ENCODE measurements at places on chromosomes 7 and 10.

DNA sequence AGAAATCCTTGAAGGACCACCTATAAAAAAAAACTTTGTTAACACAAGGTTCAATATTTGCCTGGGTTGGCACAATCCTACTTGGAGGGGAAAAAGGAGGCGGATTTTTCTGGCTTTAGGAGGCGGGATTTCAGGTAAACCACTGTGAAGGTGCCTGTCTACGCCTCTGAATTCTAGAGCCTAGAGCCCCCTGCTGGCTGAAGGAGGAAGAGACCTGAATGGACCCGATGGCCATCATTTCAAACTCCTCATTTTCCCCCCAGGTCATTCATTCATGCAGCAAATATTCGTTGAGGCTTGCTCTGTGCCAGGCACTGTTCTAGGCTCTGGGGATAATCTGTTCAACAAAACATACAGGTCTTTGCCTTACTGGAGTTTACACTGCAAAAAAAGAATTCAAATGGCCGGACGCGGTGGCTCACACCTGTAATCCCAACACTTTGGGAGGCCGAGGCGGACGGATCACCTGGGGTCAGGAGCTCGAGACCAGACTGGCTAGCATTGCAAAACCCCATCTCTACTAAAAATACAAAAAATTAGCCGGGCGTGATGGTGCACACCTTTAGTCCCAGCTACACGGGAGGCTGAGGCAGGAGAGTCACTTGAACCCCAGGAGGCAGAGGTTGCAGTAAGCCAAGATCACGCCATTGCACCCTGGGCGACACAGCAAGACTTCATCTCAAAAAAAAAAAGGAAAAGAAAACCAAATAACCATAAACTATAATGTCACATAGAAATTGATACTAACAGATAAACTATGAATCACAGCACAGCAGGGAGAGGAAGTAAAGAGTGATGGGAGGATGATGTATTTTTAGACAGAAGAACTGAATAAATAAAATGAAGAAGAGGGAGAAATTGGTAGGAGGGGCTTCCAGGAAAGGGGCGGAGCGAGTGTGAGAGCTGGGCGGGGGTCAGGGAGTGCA, 90.1 kb upstream of the NFE2L3 start:
- no peak for DNase-seq

GRCh38 chr10:43258562-43259212, 8.2 kb downstream of the RASGEF1A start:
- DNase-seq = no peak

- no peak for DNase-seq
Measured at GRCh38 chr10:70974351-70974901, 86.1 kb upstream of the PCBD1 start.

GRCh38 chr7:121355574-121355973, 26.8 kb downstream of the WNT16 start:
- DNase-seq = no peak

GRCh38 chr7:4097001-4097609, 585.0 kb upstream of the FOXK1 start:
- DNase-seq = no peak

GRCh38 chr10:30510184-30510931, 76.4 kb downstream of the MAP3K8 start:
- no peak for DNase-seq

DNA sequence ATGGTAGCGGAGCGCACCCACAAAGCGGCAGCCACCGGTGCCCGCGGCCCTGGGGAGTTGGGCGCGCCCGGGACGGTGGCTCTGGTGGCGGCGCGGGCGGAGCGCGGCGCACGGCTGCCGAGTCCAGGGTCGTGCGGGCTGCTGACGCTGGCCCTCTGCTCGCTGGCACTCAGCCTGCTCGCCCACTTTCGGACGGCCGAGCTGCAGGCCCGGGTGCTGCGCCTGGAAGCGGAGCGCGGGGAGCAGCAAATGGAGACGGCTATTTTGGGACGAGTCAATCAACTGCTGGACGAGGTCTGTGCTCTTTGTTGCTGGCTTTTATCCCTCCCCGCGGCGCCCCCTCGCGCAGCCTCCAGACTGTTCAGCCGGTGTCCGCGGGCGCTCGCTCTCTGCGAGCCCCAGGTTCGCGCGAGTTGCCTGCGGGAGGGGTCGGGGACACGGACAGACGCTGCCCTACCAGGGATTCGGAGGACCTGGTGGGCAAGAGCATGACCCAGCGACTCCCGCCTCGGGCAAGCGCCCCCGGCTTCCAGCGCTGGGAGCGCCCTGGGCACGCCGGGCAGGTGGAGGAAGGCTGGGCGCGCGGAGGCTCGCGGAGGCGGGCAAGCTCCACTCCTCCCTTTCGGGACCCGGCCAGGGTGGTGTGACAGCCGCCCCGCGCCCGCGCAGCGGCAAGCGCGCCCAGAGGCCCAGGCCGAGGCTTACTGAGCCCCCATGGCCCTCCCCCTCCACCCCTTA, 887 bp downstream of the COL13A1 start:
- no peak for DNase-seq

- no peak for DNase-seq
Measured at GRCh38 chr7:143406002-143406357, 2.7 kb downstream of the EPHA1 start.

DNA sequence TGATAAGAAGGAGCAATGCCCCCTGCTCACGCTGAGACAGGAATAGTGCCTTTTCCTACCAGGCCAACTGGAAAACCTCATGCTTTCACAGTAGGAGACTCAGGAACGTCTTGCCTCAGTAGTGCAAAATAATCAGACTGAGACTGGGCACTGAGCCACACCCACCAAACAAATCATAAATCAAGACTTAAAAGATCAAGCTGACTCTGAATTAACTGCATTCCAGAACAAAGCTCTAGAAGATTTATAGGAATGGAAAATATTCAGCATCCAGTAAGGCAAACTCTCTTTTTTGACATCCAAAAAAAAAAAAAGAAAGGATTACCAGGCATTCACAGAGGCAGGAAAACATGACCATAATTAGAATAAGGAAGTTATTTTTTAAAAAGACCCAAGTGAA, 30.5 kb upstream of the SLC18A3 start:
- no peak for DNase-seq

DNA sequence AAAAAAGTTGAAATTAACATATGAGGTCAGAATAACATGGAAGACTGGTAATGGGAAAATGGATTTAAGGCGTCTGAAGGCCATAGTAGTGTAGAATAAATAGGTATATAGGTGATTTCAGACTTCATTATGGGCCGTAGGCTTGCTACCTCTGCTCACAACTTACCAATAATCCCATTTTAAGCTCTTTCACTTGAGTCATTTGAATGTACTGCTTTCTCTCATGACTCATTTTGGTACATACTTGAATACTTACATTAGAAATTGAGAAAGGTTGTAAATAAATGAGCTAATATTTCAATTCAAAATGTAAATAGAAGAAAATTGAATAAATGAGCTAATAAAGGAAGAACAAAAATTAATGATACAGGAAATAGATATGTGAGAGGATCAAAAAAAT, 42.2 kb upstream of the NEUROD6 start:
- DNase-seq = no peak

DNA sequence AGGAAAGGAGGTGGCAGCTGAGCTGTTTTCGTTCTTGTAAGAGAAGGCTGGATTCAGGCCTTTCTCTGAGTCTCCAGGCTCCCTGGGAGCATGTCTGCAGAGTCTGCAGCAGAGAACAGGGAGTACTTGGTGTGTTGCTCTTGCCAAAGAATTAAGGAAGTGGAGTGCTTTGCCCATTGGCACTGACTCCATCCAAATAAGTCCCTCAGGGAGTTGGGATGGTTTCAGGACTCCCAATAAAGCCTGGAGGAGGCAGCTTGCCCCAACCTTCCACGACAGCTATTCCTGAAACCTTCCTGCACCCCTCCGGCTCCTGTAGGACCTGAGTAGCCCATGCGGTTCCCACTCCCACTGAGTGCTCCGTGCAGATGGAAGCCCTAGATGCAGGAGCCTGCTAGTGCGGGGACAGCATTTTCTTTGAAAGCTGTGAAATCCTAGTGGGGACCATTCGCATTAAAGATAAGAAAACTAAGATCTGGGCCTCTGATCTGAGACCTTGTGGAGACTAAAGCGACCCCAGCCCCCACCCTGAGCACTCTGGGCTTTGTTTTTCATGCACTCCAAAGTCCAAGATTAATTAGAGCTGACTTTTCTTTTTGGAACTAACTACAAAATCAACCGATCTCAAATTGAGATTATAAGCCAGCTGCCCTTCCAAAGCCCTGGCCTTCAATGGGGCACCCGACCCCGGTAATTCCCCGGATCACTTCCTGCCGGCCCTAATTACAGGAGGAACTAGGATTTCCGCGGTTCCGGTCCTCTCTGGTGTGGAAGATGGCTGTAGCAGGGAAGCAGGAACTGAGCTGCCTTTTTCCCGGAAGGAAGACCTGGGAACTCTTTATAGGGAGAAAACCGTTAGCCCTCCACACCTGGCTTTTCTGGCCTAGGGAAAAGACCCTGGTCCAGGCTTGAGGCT, 110.2 kb downstream of the COL13A1 start:
- DNase-seq = no peak

DNA sequence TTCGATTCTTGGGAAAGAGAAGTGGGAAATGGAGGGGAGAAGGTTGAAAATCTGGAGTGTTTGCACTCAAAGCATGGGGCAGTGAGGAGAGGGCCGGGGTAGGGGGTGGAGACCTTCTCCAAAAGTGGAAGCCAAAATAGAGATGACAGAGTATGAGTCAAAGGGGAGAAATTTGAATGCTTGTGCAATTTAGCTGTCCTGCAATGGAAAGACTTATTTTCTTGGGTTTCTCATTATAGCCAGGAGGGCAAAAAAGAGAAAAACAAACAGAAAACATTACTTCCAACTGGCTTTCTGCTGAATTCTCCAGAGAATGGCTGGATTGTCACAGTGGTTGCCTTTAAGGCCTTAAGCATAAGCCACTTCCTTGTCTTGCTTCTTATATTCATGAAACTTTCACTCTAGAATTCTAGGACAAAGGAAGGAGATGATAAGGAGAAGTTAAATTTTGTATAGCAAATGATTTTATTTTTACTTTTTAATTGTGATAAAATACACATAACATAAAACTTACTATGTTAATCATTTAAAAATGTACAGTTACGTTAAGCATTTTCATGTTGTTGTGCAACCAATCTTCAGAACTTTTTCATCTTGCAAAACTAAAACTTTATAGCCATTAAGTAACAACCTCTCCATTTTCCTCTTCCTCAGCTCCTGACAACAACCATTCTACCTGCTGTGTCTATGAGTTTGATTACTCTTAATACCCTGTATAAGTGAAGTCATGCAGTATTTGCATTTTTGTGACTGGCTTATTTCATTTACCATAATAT, 100.2 kb downstream of the GPR85 start:
- no peak for DNase-seq

DNA sequence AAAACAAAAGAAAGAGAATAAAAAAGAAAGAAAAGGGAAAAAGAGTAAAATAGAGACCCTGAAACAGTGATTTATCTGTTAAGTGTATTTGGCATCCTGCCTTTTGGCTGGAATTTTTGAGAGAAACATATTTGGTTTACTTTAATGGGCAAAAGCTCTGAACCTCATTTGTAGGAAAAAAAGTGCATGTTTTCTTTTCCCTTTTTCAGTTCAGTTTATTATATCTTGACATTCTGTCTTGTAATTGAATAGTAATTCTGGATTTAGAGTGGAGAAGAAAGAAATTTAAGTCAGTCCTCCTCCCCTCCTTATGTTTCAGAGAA, 69.5 kb downstream of the ARID5B start:
- no peak for DNase-seq

DNA sequence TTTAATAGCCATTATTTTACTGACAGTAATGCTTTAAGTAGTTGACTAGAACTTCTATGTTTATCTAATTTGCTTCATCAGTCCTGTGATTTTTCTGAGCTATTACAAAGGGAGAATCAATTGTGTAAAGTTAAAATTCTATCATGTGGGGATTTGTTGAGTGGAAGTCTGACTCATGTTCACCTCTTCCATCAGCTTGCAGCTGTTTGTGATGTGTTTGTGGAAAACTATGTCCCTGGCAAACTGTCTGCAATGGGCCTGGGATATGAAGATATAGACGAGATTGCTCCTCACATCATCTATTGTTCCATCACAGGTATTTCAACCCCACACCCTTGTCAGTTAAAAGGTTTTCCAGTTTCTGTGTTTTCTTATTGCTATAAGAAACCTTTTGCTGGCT, 59.9 kb downstream of the SUGCT start:
- no peak for DNase-seq

GRCh38 chr10:122986335-122986734, 6.1 kb downstream of the PSTK start:
- DNase-seq = no peak

DNA sequence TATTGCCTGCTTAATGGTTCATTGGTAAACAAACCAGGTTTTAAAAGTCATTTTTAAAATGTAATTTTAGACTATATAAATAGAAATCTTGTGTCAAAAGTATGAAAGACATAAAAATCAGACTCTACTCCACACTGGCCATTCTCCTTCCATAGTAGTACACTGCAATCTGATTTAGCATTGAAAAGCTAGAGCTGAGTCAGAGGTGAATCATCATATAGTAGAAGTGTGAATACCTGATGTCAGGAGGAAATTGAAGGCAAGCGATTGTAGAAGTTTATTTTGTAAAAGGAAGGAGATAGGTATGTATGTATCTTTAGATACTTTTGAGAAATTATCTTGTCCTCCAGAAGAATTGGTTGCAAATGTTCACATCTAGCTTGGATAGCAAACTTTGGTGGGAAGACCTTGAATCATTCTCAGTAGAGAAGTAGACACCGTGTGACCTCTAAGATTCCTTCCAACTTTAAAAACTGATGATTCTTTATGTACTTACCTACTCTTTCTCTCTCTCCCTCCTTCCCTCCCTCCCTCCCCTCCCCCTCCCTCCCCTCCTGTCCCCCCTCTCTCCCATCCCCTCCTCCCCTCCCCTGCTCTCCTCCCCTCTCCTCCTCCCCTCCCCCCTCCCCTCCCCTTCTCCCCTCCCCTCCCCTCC, 88.1 kb downstream of the BTAF1 start:
- no peak for DNase-seq

- DNase-seq = no peak
Measured at GRCh38 chr10:121524157-121524817, 74.0 kb downstream of the FGFR2 start.

GRCh38 chr10:64091897-64092296, 570.7 kb downstream of the REEP3 start:
- no peak for DNase-seq

GRCh38 chr10:98302741-98303365, 34.9 kb upstream of the LOXL4 start:
- no peak for DNase-seq

GRCh38 chr7:158237672-158238335, 349.8 kb downstream of the PTPRN2 start:
- no peak for DNase-seq

DNA sequence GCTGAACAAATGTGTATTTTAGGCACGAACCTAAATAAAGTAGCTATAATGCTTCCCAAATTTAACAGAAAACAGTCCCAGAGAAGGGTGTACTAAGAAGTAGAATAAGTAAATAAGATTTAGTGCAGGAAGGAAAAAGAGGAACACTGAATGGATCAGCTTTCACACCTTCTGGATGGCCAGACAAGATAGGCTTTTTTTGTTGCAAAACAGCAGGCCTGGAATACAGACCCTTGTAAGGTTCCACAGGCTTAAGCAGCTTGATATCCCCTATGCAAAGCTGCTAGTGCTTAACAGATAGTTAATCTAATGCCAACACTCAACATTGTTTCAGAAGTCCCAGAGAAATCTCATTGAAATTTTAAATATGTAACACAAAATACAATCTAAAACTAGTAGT, 328.1 kb upstream of the STEAP1 start:
- DNase-seq = no peak
